NCI-H460 (cell line): ENCODE measurements at places on chromosomes 11 and 22. TPM values are rescaled to one million over a fixed set of nuclear protein-coding genes. Genes with fewer than 3 reads are reported as not detected.

Gene SLC29A2
- 4.6 and 4.7 TPM in 2 replicates for total RNA-seq

Gene MUC2
- not detected in 2 replicates for total RNA-seq

Gene DERL3
- 0.59 and 1.6 TPM in 2 replicates for total RNA-seq

Gene KRTAP5-1
- total RNA-seq: not detected in 2 replicates

Gene MMP13
- not detected in 2 replicates for total RNA-seq

Gene SNX15
- 16.8 TPM in 2 replicates for total RNA-seq

Gene HBB
- not detected in 2 replicates for total RNA-seq

Gene MYRF
- total RNA-seq: 0.30 and 0.35 TPM in 2 replicates

Gene ZNF280B
- 3.1 and 3.9 TPM in 2 replicates for total RNA-seq

Gene TRIM6
- 8.5 and 10.2 TPM in 2 replicates for total RNA-seq

Gene ROBO4
- not detected in 2 replicates for total RNA-seq

Gene C22orf31
- total RNA-seq: not detected in 2 replicates

Gene THY1
- total RNA-seq: not detected in 2 replicates

Gene C11orf86
- total RNA-seq: not detected in 2 replicates

Gene EHF
- total RNA-seq: 0.10 and 0.20 TPM in 2 replicates

Gene LRRN4CL
- total RNA-seq: 0.02 TPM in 1 of 2 replicates, not detected in the other

Gene RFPL1
- not detected in 2 replicates for total RNA-seq

Gene COA4
- 60.3 and 63.3 TPM in 2 replicates for total RNA-seq

Gene PATE2
- not detected in 2 replicates for total RNA-seq

Gene UBQLNL
- total RNA-seq: not detected in 2 replicates

Gene KCNK4
- 0.10 TPM in 1 of 2 replicates, not detected in the other for total RNA-seq

Gene DEPDC7
- 1.3 and 2.2 TPM in 2 replicates for total RNA-seq

Gene FOLR3
- not detected in 2 replicates for total RNA-seq

Gene SMC1B
- 0.10 TPM in 1 of 2 replicates, not detected in the other for total RNA-seq

Gene TPST2
- total RNA-seq: 5.8 and 6.7 TPM in 2 replicates

Gene ADORA2A
- 0.72 and 0.95 TPM in 2 replicates for total RNA-seq

Gene HOATZ
- not detected in 2 replicates for total RNA-seq

Gene SDHD
- 143 and 152 TPM in 2 replicates for total RNA-seq

Gene TMEM132A
- total RNA-seq: 20.9 and 22.0 TPM in 2 replicates

Gene OR4D10
- total RNA-seq: not detected in 2 replicates

Gene TRIM51
- total RNA-seq: not detected in 2 replicates

Gene BLID
- not detected in 2 replicates for total RNA-seq

Gene TNNI2
- not detected in 2 replicates for total RNA-seq

Gene IGHMBP2
- 7.0 and 8.3 TPM in 2 replicates for total RNA-seq

Gene ST14
- not detected in 2 replicates for total RNA-seq

Gene NXPE4
- not detected in 2 replicates for total RNA-seq

Gene OR8G1
- not detected in 2 replicates for total RNA-seq

Gene PGA5
- not detected in 2 replicates for total RNA-seq

Gene NPAS4
- total RNA-seq: not detected in 2 replicates

Gene OR8H3
- not detected in 2 replicates for total RNA-seq

Gene RAG1
- 0.12 and 0.17 TPM in 2 replicates for total RNA-seq

Gene CTSW
- not detected in 2 replicates for total RNA-seq

Gene HSPB2
- total RNA-seq: not detected in 2 replicates

Gene MMP27
- total RNA-seq: not detected in 2 replicates
